ENCODE measurements at places on chromosomes 6 and 20. TPM values are rescaled to one million over a fixed set of nuclear protein-coding genes. Genes with fewer than 3 reads are reported as not detected.

PPIL4 gene
- total RNA-seq = 52.5 TPM

SSTR4 gene
- total RNA-seq = 0.33 TPM

SMPD2 gene
- total RNA-seq = 16.4 TPM

MAS1L gene
- total RNA-seq = not detected

DNMT3B gene
- 2.6 TPM for total RNA-seq

DST gene
- 325 TPM for total RNA-seq

ZC3H12D gene
- 0.72 TPM for total RNA-seq

RGS17 gene
- total RNA-seq = 40.8 TPM

CTAGE9 gene
- not detected for total RNA-seq

PSORS1C1 gene
- total RNA-seq = 0.99 TPM

All from spinal cord (tissue), 10 donors.